Activated CD8-positive, alpha-beta T cell treated with anti-CD3 and anti-CD28 coated beads, Interleukin-2, amount 10 ng/mL, durations not matched to agents 7 days and 5 days (primary cell): ENCODE measurements at places on chromosomes 5 and 9. TPM values are rescaled to one million over a fixed set of nuclear protein-coding genes. Genes with fewer than 3 reads are reported as not detected.

DNA sequence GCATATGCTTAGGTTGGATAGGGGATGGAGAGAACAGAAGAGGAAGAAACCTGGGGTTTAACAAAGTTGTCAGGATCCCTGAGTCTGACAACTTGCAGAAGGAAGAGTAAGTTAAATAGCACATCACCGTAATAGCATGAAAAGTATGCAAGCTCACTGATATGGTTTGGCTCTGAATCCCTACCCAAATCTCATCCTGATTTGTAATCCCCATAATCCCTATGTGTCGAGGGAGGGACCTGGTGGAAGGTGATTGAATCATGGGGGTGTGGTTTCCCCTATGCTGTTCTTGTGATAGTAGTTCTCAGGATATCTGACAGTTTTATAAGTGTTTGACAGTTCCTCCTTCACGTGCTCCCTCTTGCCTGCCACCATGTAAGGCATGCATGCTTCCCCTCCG is 193.3 kb downstream of the PSAT1 start:
- DNase-seq: no peak

- no peak for DNase-seq
Observed at GRCh38 chr9:84839541-84839940, 170.0 kb downstream of the NTRK2 start.

HRCT1 gene
- total RNA-seq: not detected

PPP2R2B gene
- 3.0 TPM for total RNA-seq

DNA sequence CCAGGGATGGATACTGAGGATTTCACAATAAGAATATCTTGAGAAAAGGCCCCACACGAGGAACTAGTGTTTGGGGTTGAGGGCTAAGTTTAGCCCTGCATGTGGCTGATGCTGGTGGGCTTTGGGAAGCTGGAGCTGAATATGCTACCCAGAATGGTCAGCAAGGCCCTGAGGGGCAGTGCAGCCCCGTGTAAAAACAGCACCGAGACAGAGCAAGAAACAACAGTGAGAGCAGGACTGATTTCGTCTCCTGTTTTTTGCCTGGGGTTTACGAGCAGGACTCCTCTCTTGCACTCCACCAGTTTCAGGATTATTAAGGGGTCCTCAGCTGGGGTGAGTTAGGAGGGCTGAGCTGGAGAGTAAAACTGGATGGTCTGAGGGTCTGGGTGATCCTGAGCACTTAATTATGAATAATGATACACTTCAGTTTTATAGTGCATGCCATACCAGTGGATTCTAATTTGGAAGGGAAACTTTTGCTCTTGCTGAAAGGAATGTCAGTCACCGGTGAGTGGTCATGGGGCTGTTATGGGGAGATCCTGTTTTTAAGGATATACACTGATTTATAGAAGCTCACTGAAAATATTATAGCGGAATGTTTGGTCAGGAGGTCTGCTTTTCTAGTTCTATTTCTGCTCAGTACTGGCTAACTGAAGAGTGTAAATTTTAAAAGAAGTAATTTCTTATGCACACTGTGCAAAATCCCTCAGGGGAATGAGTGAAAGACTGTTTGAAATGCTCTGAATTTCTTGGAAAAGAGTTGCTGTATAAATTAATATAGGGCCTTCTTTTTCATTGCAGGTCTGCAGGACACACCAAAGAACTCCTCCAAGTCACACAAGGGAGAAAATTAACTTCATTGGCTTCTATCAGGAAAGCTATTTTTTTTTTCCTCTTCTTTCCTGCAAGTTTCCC is 42.7 kb upstream of the NFIB start:
- no peak for DNase-seq

GPX8 gene
- total RNA-seq: not detected

- DNase-seq: no peak
Observed at GRCh38 chr9:135993765-135994500, 32.8 kb upstream of the UBAC1 start.

DNA sequence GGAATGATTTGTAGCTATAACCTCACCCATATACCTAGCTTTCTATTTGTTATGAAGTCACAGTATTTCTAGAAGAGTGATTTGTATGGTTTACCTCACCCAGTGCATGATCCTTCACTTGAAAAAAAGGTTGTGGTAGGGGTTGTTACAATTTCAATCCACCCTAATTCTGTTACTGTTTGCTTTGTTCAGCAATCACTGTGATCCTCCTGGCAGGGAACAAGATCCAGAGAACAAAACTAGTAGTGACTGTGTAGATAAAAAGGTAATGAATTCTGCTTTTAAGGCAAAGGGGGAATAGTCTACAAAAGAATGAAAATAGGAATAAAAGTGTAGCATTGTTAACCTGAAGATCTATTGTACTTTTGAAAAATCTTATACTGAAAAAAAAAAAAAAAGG is 191.3 kb upstream of the SH3GL2 start:
- DNase-seq: no peak

DNA sequence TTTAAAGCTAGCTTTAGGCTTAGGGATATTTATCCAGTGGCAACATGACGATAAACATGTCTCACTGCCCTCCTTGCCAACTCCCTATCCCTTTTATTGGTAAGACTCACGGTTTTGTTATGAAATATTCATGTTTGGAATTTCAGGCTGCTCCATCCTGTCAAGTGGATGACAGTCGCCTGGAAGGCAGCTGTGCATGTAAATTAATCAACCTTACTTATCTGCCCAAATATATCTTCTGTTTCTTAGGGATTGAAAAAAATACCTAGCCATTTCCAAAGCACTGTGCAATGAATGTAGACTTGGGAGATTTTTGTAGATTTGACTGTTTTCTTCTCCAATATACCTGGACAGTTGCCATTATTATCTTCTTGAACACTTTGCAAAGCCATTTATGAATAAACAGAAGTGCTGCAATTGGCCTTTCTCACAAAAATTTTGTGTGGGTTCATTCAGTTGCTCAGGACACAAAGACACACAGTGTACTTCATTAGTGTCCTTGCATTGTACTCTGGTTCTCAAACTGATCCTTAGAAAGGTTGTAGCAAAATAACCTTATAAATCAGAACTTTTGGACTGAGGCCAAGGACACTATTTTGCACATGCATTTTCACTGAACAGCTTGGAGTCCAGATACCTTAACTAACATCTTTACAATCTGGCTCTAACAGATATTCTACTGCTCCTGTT is 889.4 kb upstream of the SEMA6A start:
- DNase-seq: no peak

SARDH gene
- 3.0 TPM for total RNA-seq

DNA sequence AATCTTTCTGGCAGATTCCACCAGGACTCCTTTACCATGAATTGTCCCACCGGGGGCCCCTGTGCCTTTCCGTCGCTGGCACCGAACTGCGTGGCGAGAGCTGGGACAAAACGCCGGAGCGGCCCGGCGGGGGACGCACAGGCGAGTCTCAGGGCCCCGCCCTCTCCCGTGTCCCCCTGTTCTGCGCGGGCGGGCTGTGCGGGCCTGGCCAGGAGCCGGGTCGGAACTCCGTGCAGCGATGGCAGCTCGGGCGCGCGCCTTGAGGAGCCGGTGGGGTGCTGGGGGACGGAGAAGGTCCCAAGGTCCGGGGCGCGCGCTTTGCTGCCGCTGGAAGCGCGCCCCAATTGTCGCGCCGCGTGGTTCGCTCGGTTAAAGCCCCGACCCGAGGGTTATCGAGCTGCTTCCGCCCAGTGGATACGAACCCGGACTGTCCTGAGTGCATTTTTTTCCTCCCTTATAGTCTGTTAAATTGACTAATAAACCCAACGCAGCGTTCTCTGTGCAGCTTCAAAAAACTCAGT is 125.3 kb downstream of the TMEM174 start:
- no peak for DNase-seq

SIMC1 gene
- total RNA-seq: 26.3 TPM

- DNase-seq: no peak
Observed at GRCh38 chr9:94081864-94082463, 2.3 kb upstream of the PTPDC1 start.

DNA sequence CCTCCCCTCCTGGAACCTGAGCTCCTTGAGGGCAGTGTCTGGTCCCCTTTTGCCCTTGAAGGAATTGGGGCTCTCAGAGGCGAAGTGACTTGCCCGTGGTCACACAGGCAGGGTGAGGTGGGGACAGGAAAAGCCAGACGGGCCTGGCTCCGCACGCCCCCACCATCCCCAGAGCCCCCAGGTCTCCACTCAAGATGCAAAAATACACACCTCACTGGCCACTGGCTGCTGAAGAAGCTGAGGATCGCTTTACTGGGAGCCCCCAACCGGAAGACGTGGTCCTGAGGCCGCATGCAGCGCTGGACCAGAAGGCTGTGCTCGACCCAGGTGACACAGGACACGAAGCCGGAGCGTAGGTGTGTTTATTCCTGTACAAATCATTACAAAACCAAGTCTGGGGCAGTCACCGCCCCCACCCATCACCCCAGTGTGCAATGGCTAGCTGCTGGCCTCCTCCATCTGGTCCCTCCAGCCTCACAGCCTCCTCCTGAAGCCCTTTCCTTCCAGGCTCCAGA is 7.6 kb upstream of the AK1 start:
- no peak for DNase-seq

DNA sequence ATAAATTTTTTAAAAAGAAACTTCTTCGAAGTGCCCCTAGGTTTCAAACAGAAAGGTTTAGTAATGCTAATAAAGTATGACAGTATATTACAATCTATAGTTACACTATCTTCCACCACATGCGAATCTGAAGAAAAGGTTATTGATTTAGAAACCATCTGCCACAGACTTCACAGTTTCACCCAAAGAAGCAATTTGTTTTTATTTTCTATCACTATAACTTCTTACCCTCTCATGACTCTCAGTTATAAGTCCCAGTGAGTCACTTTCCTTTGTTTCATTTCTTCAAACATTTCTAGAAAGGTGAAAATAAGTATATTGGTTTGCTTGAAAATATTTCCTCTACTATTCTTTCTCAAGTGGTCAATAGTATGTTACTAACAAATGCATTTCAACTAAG is 93.6 kb downstream of the MCTP1 start:
- DNase-seq: no peak

ADAMTS6 gene
- total RNA-seq: 3.4 TPM

LEAP2 gene
- 3.7 TPM for total RNA-seq

DNA sequence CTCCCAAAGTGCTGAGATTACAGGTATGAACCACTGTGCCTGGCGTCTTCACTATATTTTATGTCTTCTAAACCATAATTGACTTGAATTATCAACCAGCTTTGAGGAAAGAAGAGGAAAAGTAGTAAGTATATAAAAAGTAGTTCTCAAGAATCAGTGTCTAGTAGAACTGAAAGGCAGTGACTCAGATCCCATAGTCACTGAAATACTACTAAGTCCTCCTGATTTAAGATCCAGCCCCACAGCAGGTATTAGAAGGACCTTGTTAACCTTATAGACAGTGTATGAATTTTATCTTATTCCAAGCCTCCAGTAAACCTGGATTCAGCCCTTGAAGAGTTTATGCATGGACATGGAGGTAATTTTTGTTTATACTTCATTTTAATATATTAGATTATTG is 31.5 kb downstream of the LNPEP start:
- no peak for DNase-seq

- DNase-seq: no peak
Observed at GRCh38 chr5:24353016-24353415, 291.8 kb downstream of the CDH10 start.

DNA sequence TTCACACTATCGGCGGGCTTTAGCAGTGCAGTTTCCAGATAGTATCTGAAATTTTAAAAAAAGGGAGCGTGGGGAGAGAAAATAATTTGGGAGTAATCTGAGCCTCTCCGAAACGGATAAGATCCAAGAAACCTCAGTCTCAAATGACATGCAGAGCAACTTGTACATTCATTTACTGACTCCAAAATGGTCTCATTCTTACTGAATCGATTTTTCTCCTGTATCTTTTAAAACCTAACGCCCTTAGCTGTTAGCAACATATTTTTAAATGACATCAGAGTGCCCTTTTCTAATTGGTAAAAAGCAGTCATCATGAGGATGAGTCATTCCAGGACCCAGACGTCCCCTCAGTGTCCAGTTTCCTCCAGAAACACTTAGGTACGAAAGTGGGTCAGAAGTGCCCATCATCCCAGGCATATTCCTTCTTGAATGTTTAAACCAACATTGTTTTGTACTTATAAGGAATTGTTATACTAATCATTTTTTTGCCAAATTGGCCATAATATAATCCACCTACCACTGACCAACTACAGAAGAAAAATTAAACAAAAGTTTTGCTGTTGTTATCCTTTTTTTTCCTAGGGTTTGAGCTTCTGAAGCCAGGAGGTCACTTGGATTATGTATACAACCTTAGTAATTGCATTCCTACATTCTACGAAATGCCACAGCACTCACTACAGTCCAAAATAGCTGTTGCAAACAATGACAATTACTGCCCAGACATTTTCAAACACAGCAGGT is 354.4 kb downstream of the ADAMTS6 start:
- no peak for DNase-seq

DNA sequence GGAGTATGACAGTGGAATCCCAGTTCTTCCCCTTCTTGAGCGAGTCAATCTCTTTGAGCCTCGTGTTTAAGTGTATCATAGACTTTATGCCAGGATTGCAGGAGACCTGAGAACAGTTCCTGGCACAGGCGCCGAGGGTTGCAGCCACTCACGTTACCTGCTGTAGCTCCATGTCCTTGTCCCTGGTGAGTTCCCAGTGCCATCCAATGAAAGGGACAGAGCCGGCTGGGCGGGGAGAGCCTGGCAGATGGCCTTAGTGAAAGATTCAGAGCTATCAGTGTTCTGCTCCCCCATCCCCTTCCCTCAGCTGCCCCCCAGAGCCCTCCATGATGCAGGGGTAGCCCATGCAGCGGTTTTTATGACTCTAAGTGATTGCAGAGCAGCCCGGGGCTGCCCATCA is 554.0 kb downstream of the BNC2 start:
- no peak for DNase-seq

GRCh38 chr9:134630861-134631260 is 10.7 kb upstream of the COL5A1 start:
- DNase-seq: no peak

DNA sequence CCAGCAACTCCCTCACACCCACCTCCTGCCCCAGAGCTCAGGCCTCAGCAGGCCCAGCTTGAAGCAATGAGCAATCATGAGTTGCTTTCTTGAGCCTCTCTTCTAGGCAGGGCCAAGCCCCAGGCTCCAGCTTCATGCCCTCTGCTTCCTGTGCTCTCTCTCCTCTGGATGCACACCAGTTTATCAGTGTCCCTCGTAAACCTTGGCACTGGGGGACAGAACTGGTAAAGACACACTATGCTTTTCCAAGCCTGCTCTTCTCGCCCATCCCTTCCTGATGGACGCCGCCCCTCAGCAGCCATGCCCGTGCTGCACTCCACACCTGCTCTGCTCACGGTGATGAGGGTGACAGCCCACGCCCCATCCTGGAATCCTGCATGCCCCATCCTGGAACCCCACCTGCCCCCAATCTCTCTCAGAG is 49.4 kb upstream of the ORM1 start:
- no peak for DNase-seq

DNA sequence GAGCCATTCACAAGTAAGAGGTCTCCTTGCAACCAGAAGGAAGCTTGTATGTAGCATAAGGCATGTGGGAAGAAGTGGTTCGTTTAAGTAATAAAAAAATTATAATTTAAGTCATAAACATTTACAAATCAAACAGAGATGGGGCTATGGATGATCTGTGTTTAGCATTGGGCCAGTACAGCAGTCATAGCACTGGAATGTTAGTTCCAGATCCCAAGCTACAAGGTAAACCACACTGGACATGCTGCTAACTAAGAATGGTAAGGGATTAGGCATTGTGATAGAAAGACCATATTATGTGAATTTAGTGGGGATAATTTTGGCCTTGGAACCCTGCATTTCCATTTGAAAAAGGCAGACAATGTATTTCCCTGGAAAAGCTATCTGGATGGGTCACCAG is 170.4 kb upstream of the KCNN2 start:
- no peak for DNase-seq

- no peak for DNase-seq
Observed at GRCh38 chr9:18909140-18910018, 123.6 kb downstream of the SAXO1 start.

PCDHA12 gene
- not detected for total RNA-seq

GRCh38 chr9:100730086-100730485 is 152.2 kb downstream of the CAVIN4 start:
- DNase-seq: no peak
